ENCODE measurements at places on chromosomes 3 and 15.

DNA sequence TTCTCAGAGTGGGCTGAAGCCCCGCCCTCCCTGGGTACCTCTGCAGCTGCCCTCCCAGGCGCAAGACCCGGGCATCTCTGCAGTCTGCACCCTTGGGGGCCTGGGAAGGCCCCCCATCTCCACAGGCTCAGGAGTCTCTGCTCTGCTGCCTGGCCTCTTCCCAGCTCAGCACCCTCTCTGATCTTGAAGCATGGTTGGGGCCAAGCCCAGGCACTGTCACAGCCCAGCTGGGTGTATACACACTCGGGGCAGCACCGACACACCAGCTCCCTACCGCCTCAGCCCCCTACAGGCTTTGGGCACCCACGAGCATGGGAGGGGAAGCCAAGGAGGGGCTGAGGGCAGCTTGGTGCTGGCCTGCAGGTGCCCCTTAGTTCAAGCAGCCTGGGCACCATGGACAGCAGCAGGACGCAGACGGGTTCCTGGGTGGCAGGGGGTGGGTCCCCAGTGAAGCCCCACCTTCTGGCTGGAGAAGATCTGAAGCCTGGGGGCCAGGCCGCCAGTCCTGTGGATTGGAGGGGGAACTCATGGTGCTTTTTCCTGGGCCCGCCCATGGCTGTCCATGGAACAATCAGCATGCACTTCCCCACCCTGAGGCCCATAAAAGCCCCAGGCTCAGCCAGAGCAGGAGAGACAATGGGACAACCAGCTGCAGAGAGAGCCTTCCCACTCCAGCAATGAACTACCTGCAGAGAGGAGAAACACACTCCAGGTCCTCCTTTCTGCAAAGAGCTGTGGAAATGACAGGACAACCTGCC is 170.6 kb downstream of the TJP1 start:
- no peak for DNase-seq

DNA sequence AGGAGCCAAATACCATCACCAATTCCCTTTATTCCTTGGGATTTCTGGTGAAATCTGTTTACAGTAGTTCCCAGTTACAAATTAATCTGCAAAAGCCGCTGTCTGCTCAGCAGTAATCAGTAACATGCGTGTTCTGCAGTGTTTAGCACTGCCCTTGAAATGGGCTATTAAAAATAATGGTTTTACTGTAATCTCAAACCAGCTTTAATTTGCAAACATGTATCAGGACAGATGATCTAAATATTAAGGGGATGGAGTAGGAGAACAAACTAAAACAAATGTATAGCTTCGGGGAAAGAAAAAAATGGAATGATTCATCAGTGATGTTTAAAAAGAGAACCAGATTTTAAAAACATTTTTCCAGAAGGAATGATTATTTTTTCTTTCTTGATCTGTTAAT is 513.2 kb downstream of the MECOM start:
- DNase-seq = no peak

GRCh38 chr3:194128202-194128918 is 7.6 kb upstream of the HES1 start:
- DNase-seq = no peak

DNA sequence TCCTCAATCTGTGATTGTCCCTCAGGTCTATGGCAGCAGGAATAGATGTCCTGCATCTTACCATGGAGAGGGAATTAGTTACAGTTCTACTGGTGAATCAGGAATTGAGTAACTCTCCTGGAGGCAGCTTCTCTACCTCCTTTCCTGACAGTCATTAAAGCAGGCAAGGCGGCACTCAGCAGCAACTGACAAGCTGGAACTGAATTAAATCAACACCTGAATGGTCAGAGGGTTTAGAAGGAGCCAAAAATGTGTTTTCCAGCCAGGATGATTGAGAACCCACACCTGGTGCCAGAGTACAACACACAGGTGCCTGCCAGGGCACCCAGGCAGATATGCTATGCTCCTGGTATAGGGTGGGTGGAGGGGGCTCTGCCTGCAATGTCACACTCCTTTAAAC is 43.1 kb upstream of the TIPARP start:
- no peak for DNase-seq

- no peak for DNase-seq
These were observed 49.5 kb upstream of the PDZRN3 start for GRCh38 chr3:73674280-73674679.

- no peak for DNase-seq
These were observed 686.5 kb downstream of the ROBO1 start for GRCh38 chr3:79081335-79081734.

DNA sequence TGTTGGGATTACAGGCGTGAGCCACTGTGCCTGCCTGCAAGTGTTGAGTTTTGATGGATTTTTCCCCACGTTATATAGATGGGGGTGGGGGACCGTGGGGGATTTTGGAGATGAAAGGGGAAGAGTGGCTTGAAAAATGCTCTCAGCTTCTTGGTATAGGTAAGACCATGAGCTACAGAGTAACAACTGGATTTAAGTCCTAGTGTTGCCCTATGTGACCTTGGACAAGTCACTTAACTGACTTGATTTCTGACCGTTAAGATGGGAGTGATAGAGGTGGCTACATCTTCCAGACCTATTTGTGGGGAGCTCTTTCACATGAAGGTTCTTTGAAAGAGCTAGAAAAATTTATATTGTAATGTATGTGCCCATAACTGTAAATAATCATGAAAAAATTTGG is 13.3 kb downstream of the TRIM71 start:
- DNase-seq = no peak

DNA sequence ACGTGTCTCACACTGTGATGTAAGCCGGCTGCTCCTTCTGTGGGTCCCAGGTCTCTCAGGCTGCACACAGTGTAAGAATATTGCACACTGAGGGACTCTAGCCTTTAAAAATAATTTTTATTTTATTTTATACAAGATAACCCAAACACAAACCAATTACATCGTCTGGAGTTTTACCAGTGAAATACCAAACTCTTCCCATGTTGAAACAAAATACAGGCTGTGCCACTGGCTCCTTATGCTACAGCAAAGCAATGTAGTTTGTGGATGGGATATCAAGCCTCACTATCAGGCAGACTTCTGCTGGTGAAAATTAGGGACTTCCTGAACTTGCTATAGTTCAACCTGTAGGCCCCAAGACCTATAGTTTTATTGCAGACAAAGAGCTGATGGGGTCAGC is 311.3 kb upstream of the SLCO3A1 start:
- DNase-seq = no peak

- no peak for DNase-seq
These were observed 35.7 kb upstream of the NR2C2 start for GRCh38 chr3:14911651-14912050.

GRCh38 chr3:44885618-44886017 is 11.2 kb downstream of the TGM4 start:
- DNase-seq = no peak

DNA sequence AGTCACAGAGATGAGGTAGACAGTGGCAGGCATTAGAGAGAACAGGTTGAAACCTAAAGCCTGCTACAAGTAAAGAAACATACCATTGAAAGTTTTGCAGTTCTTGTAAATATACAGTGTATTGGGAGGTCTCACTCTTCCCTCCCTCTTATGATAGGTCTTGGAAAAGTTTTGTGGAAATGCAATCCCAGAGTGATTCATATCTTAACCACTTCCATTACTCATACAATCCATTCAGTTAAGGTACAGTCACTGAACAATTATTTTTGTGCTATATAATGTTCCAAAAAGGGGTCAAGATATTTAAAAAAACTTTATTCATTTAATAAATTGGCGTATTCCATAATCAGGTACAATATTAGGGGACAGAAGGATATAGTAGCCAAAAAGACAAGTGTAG is 737.7 kb upstream of the ALCAM start:
- DNase-seq = no peak
